Activated gamma-delta T cell (primary cell): ENCODE measurements at places on chromosomes 1 and 21.

DNA sequence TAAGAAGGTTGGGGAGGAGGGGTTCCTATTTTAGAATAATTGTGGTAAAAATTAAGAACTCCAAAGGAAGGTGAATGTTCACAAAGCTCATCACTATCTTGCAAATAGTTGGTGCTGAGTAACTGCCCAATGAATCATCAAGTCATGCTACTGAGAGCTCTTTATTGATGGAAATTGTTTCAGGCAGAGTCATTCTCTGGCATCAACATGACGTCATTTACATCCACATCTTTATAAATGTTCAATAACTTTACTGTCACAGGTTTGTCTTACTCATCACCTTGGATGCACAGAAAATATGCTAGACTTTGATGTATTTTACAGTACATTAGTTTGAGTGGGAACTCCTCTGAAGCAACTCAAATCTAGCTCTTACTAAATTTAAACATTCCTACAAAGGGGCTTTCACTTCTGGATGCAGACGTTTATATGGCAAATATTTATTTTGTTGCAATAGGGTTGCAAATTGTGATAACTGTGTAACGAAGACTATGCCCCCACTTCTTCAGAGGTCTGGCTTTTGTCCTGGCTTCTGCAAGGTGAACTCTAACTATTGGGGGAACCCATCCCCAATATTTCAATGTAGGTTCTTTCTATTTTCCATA, 273.7 kb upstream of the AJAP1 start:
- DNase-seq = no peak

DNA sequence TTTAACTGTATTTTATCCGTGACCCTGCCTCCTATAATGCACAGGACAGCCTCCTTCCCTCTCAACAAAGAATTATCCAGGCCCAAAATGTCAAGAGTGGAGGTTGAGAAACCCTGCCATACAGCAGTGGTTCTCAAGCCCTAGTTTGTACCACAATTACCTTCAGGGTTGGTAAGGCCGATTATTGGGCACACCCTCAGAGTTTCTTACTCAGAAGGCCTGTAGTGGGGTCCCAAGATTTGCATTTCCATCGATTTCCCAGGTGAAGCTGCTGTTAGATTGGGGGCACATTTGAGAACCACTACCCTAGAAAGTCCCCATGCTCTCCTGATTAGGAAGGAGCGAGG, 400 bp upstream of the PGBD2 start:
- no peak for DNase-seq

GRCh38 chr21:15255763-15256162, 191.0 kb upstream of the NRIP1 start:
- no peak for DNase-seq

GRCh38 chr1:118954301-118954905, 33.7 kb downstream of the TBX15 start:
- no peak for DNase-seq

GRCh38 chr21:14879458-14879857, 185.3 kb downstream of the NRIP1 start:
- no peak for DNase-seq

- no peak for DNase-seq
These were observed 29.4 kb upstream of the CD2 start for GRCh38 chr1:116724765-116725375.

GRCh38 chr1:173669491-173669941, at the start of gene ANKRD45:
TSS of gene ANKRD45 (minus strand) at chr1:173669851. CDS start at chr1:173659418, 10,433 bp downstream.
- DNase-seq = no peak

DNA sequence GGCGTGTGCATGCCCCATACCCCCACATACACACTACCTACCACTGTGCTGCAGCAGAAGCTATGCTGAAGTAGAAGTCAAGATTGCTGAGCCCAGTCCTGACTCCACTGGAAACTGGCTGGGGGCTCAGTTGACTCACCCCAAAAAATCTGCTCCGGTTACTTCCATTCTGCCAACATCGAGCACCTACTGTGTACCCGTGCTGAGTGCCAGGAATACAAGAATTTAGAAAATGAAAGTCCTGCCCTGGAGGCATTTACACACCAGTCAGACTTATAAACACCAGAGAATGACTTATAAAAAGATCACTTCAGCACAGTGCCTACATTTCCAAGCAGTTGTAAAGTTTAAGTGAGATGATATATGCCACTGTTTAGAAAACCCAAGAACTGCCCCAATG, 99.1 kb downstream of the NMNAT2 start:
- no peak for DNase-seq

- DNase-seq = no peak
These were observed 296.3 kb downstream of the SMYD3 start for GRCh38 chr1:246210756-246211155.

GRCh38 chr1:186897008-186897407, 68.3 kb downstream of the PLA2G4A start:
- DNase-seq = no peak

DNA sequence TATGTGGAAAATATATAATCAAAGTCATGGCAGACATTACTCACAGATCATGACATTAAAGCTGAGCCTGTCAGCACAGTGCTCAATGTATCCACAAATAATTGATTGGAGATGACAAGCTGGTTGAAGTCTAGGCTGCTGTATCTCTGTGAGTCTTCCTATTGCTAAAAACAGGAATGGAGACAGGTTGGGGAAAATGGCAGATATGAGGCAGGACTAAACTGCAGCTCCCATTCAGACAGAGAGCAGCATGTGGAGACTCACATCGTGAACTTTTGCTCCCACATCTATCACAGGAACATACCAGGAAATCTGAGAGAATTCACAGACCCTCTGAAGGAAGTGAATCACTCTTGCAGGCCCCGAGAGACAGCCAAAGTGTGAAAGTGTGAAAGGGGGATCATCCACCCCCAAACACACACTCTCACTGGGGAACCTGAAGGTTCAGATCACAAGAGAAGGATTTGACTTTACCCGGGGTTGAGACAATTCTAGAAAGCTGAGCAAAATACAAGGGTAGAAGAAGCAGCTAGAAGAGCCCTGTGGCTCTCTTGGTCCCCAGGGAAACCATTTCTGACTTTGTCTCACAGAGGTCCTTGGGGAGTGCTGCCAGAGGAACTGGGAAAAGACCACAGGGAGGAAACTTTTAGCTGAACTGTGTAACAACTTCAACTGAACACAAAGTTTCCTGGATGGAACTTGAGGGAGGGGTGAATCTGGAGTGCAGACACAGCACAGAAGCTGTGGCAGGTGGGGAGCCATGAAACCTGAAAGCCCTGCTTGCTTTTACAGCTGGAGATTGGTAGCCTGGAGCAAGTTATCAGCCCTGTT, 173.4 kb downstream of the S1PR1 start:
- DNase-seq = no peak

- no peak for DNase-seq
These were observed 29.0 kb upstream of the HTR1D start for GRCh38 chr1:23246274-23246673.

DNA sequence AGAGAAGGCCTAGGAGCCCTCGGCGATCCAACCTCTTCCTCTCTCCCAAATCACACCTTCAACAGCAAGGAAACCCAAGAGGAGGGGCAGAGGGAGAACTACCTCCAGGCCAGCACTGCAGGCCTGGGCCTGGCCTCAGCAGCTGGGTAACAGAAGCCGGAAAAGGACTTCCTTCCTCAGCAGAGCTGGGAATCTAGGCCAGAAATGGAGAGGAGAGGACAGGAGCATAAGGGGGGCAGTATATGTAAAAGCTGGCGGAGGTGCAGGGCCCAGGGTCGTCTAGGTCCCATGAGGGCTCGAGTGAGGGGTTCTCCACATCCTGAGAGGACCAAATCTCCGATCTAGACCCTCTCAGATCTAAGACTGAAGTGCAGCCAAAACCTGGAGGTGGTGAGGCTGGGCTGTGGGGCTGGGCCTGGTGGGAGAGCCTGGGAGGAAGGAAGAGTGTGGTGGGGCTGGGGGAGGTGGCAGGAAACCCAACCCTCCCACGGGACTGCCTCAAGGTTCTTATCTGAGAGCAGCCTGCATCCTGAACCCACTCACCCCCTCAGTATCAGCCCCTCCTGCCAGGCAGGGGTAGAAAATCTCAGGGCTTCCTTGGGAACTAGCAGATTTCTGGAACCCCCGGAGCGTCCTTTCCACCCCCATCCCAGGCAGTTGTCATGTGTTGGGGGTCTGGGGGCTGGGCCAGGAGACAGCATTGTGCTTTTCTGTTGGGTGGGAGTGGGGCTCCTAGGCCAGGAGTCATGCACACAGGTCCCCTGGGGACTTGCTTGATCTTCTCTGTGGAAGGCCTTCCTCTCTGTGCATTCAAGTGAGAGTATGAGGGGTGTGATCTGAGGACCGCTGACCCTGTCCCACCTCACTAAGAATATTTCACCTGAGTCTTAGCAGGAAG, 33.0 kb downstream of the PIK3C2B start:
- no peak for DNase-seq

DNA sequence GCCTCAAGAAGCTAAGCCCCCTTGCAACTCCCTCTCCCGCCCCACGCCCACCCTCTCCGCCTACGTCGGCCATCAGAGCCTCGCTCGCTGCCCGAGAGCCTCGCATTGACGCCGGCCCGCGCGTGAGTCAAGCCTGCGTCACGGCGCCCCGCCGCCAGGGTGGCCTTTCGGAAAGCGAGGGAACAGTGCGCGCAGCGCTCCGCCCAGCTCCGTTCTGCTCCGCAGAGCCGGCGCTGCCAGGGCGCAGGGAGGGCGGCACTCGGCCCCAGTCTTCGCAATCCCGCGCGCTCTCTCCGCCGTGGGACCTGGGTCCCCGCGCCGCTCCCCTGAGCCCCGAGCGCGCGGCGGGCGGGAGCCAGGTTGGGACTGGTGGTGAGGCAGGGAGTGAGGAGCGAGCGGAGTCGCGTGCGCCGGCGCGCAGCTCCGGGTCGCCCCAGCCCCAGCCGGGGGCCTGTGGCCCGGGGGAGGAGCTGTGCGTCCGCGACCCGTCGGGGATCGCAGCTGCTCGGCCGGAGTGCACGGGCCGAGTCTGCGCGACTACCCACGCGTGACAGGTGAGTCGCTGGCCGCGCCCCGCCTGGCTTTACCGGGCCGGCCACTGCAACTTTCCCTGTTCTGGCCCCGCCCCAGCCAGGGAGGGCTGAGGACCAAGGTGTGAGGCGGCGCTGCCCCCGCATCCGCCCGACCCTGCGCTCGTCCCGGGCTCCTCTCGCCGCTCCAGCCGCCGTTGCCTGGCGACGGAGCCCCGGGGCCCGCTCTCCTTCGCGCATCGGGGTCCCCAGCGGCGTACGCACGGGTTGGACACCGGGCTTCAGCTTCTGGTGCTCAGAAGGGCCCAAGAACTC, at the start of gene SLC6A17:
TSS of gene SLC6A17 (plus strand) at position 165 of the 845 bp plus-strand sequence. CDS start 16,436 bp downstream, outside the sequence.
- DNase-seq = no peak

- no peak for DNase-seq
These were observed 2.4 kb downstream of the ZMYND12 start for GRCh38 chr1:42453386-42453785.

DNA sequence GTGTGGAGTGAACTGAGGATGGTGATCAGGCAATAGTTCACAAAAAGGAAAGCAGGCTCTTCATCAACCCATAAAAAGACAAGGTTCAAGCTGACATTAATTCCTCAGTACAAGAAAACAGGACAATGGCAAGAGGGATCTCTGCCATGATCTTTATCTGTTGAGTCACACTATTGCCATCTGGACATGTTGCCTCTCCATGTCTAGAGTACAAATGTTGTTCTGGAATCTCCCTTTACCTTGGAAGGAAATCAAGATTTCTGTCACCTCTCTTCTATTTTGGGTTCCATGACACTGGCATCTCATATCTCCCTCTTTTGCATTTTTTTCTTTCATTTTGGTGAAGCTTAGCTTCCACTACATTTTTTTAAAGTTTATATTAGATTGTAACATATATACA, 329.1 kb downstream of the USP25 start:
- no peak for DNase-seq

GRCh38 chr1:31382379-31382989, 9.6 kb upstream of the FABP3 start:
- DNase-seq = no peak

DNA sequence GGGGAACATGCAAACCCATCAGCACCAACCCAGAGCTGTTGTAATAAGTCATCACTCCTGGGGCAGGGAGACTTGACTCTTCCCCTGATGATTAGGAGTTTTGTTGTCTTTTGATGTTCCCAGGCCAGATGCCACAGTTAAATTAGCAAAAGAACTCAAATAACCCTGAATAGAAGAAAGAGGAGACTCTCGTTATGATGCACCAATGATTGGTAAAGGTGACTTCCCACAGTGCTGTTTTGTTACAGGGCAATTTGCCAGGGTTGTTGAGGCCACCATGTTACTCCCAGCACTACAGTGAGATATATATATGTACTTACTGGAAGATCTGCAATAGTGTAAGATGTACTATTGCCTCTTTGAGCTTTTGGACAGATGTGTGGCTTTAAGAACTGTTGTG, 24.3 kb upstream of the RCAN1 start:
- DNase-seq = no peak

GRCh38 chr1:233635765-233636502, 22.0 kb downstream of the KCNK1 start:
- DNase-seq = no peak

DNA sequence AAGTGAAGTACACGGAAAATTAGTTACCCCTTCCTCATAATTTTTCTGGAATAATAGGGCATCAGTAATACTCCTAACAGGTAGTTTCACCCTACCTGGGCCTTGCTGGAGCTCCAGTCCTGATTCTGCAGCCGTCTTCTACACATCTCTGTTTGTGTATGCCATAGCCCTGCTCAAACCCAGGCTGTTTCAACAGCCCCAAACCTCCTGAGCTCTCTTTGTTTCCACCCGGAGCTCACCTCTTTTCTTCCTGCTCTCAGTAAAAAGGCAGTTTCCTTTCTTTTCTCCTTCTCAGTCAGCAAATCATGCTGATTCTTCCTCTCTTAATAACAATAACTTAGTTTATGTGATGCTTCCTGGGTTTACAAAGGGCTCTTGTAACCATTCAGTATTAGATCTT, 355.1 kb upstream of the RUNX1 start:
- no peak for DNase-seq

DNA sequence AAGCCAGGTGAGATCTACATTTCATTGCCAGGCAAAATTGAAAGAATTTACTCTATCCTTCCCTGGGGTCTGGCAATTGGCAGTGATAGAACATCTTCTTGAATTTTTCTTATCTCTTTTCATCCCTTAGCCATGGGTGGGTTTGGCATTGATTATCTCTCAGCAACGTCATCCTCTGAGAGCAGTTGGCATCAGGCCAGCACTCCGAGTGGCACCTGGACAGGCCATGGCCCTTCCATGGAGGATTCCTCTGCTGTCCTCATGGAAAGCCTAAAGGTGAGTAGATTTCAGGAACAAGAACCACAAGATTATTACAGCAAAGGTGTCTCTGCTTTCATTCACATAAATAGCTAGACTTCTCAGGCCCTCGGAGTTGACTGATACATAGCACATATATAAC, 39.3 kb downstream of the NCF2 start:
- DNase-seq = no peak

DNA sequence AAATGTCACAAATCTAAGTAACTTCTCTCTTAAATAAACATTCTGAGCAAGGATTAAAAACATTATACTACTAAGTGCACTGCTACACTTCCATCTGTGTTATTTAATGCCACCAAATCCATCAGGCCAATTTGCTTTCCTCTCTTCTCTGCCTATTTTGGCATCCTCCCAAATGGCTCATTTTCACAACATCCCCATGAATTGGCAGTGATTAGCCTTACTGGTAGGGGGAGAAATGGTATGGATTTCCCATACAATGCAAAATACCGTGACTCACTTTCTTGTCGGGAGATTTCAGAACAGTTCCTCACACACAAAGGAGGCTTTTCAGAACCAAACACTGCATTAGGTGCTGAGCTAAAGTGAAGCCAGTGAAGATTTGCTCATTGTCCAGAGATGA, 195.7 kb downstream of the MIS18A start:
- no peak for DNase-seq

- DNase-seq = no peak
These were observed 32.8 kb downstream of the LHX4 start for GRCh38 chr1:180262628-180263488.
